ENCODE measurements at places on chromosomes 7 and 10.

- H3K36me3 ChIP-seq, result no peaks in the 10 kb centered on the region
- H3K27ac ChIP-seq, result no peak overlapping the region
- no peaks in the 10 kb centered on the region for H3K27me3 ChIP-seq
- no peak overlapping the region for H3K4me3 ChIP-seq
- H3K4me1 ChIP-seq, result peaks cover 45% of the 10 kb centered on the region
Measured at GRCh38 chr7:143387156-143387975, 6.2 kb downstream of the ZYX start.

DNA sequence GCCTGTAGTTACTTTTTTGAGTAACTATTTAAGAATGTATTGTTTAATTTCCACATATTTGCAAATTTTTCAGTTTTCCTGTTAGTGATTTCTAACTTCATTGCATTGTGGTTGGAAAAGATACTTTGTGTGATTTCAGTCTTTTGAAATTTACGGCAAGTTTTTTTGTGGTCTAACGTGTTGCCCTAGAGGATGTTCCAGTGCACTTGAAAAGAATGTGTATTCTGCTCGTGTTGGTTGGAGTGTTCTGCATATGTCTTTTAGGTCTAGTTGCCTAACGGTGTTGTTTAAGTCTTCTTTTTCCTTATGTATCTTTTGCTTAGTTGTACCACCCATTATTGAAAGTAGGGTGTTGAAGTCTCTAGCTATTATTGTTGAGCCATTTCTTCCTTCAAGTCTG lies 59.7 kb downstream of the LCOR start:
- no peaks in the 10 kb centered on the region for H3K27me3 ChIP-seq
- H3K36me3 ChIP-seq, result no peaks in the 10 kb centered on the region
- H3K27ac ChIP-seq, result no peak overlapping the region
- no peak for DNase-seq

DNA sequence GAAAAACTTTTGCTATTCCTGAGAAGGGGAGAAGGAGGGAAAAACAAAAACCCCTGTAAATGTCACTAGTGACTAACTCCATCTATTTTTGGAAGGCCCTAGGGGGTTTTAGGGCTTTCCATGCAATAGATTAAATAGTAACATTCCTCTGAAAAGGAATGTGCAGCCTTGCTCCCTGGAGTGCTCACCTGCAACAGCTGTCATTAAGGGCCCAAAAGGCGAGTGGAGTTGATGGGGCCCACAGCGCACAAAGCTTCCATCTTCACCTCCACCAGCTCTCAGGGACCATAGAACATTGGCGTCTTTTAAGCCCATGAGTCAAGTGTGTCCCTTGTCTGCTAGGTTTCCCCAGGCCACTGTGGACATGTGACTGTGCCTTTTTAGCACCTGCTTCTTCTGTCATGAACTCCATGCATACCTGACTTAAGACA lies 58.0 kb upstream of the IL6 start:
- H3K4me3 ChIP-seq, result no peak overlapping the region
- DNase-seq, result no peak
- H3K27ac ChIP-seq, result peak overlapping the region; percentile 90
- H3K27me3 ChIP-seq, result no peaks in the 10 kb centered on the region
- no peaks in the 10 kb centered on the region for H3K36me3 ChIP-seq

- H3K4me3 ChIP-seq, result no peak overlapping the region
- H3K27ac ChIP-seq, result no peak overlapping the region
- peaks cover 14% of the 10 kb centered on the region for H3K27me3 ChIP-seq
Measured at GRCh38 chr7:4809666-4810065, 34.2 kb downstream of the AP5Z1 start.

DNA sequence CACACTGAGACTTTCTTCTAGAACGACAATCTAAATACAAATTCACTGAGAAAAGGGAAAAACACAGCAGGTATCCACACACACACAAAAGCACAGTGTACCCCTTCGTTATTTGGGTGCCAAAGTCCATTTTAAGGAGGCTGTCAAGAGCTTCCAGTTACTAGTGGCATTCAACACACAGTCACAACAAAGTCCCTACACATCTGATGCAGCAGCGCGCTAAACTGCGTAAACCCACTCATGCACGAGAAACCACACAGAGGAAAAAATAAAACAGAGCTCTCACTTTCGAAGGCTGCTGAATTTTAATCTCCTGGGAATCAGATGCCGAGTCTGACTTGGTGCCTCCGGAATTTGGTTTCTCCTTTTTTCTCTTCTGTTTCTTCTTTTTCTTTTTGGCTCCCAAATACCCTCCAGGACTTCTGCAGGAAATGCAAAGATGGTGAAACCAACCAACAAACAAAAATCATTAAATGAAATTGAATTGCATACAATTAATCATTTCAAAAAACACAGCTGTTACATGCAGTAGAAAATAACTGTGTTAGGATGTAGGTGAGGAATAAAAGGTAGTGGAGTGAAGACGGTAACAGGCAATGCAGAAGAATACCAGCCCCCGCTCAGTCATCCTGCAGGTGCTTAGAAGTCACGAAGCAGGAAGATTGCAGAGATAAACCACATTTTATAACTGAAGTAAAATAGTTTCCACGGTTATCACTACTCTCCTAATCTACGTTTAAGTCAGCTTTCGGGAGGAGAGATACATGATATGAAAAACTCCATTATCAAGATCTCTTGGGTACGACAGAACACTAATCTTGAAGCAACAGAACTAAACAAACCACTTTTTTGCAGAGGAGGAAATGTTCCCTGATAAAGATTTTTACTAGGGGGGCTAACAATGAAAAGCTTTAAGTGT lies 27.1 kb downstream of the NMT2 start:
- no peak overlapping the region for H3K4me3 ChIP-seq
- H3K27me3 ChIP-seq, result no peaks in the 10 kb centered on the region
- H3K4me1 ChIP-seq, result peaks cover 6% of the 10 kb centered on the region
- no peaks in the 10 kb centered on the region for H3K36me3 ChIP-seq
- no peak for DNase-seq
- no peak overlapping the region for H3K27ac ChIP-seq

Data from hepatocyte (in vitro differentiated cells).